ENCODE measurements at places on chromosomes 1 and 21. TPM values are rescaled to one million over a fixed set of nuclear protein-coding genes. Genes with fewer than 3 reads are reported as not detected.

ERICH3 gene
- not detected for polyA plus RNA-seq

CACNA1S gene
- 0.05 TPM for polyA plus RNA-seq

KIF21B gene
- polyA plus RNA-seq: 53.7 TPM

LGR6 gene
- not detected for polyA plus RNA-seq

IGSF3 gene
- polyA plus RNA-seq: 81.1 TPM

TSPEAR gene
- polyA plus RNA-seq: not detected

CFAP74 gene
- polyA plus RNA-seq: 0.22 TPM

PRAMEF17 gene
- polyA plus RNA-seq: not detected

C1orf185 gene
- not detected for polyA plus RNA-seq

KCNE2 gene
- 0.25 TPM for polyA plus RNA-seq

ANGPTL3 gene
- not detected for polyA plus RNA-seq

REN gene
- not detected for polyA plus RNA-seq

FBLIM1 gene
- 25.4 TPM for polyA plus RNA-seq

RIMS3 gene
- 36.9 TPM for polyA plus RNA-seq

SLC1A7 gene
- polyA plus RNA-seq: not detected

BTG3 gene
- polyA plus RNA-seq: 39.1 TPM

IGFN1 gene
- not detected for polyA plus RNA-seq

CHML gene
- 18.5 TPM for polyA plus RNA-seq

ECM1 gene
- 4.2 TPM for polyA plus RNA-seq

VSIG8 gene
- 0.37 TPM for polyA plus RNA-seq

FTCD gene
- 1.4 TPM for polyA plus RNA-seq

ADAMTS5 gene
- 1.6 TPM for polyA plus RNA-seq

FMO5 gene
- polyA plus RNA-seq: not detected

AQP10 gene
- polyA plus RNA-seq: not detected

HRNR gene
- not detected for polyA plus RNA-seq

EXO1 gene
- polyA plus RNA-seq: 0.32 TPM

SH2D1B gene
- polyA plus RNA-seq: not detected

C4BPA gene
- not detected for polyA plus RNA-seq

BSDC1 gene
- 158 TPM for polyA plus RNA-seq

DYNLT5 gene
- polyA plus RNA-seq: not detected

HHIPL2 gene
- 1.3 TPM for polyA plus RNA-seq

TMOD4 gene
- not detected for polyA plus RNA-seq

GJB4 gene
- not detected for polyA plus RNA-seq

LORICRIN gene
- 1.3 TPM for polyA plus RNA-seq

VWA1 gene
- 0.88 TPM for polyA plus RNA-seq

CDA gene
- not detected for polyA plus RNA-seq

MSH4 gene
- polyA plus RNA-seq: 0.43 TPM

OR2T27 gene
- polyA plus RNA-seq: not detected

LCE1D gene
- not detected for polyA plus RNA-seq

TAS1R2 gene
- not detected for polyA plus RNA-seq

FALEC gene
- polyA plus RNA-seq: not detected

FOXO6 gene
- 0.59 TPM for polyA plus RNA-seq

RAP1GAP gene
- polyA plus RNA-seq: 9.8 TPM

IVL gene
- polyA plus RNA-seq: not detected

CDK18 gene
- polyA plus RNA-seq: not detected

LCE6A gene
- polyA plus RNA-seq: not detected

PAQR6 gene
- polyA plus RNA-seq: 27.3 TPM

HAO2 gene
- not detected for polyA plus RNA-seq

C1orf52 gene
- polyA plus RNA-seq: 103 TPM
